ENCODE measurements at places on chromosomes 13 and 19.

DNA sequence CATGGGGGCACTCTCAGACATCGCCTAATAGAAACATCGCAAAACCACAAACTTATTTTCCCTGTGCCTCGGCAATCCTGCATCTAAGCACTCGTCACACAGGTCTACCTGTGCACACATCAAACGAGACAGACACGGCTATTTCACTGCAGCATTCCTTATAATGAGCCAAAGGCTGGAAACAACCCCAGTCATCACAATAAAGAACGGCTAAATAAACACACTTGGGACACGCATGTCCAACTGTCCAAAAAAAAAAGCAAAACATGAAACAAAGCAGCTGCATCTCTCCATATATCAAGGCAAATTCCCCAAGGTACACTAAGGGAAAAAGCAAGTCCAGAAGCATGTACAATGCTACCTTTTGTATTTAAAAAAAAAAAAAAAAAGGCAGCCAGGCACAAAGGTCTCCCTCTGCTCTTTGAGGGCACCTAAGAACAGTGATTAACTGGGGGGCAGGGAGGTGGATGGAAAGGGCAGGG, 27.2 kb upstream of the CCNP start:
- DNase-seq = no peak

- DNase-seq = no peak
Measured at GRCh38 chr13:97313551-97314260, 91.6 kb downstream of the MBNL2 start.

DNA sequence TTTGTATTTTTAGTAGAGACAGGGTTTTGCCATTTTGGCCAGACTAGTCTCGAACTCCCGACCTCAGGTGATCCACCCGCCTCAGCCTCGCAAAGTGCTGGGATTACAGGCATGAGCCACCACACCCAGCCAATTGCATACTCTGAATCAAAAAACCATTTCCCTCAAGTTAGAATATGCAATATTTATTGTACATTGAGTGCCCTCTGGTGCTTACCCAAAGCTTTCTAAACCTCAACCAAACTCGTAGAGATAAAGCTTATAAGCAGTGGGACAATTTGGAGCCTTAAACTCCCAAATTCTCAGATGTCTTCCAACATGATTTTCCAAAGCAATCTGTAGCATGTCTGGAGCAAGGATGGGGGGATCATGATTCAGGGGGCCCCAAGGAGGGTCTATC, 22.4 kb downstream of the RFXAP start:
- no peak for DNase-seq

- DNase-seq = no peak
Measured at GRCh38 chr13:73290844-73291243, 232.0 kb downstream of the KLF5 start.

- DNase-seq = no peak
Measured at GRCh38 chr19:34325981-34326787, 38.8 kb upstream of the GPI start.

DNA sequence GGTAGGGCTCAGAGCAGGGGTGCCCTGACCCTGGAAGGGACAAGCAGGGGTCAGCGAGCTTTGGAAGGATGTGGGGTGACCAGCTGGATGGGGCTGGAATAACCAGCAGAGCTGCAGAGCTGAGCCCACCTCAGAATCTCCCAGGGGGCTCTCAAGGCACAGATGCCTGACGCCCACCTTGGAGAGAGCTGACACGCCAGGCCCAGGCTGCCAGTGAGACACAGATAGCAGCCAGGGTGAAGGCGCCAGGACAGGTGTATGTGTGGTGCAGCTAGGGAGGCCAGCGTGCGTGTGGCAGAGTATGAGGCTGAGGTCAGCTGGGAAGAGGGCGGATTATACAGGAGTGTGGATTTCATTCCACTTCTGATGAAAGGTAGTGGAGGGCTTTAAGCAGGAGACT, 8.9 kb downstream of the AP1M1 start:
- no peak for DNase-seq

DNA sequence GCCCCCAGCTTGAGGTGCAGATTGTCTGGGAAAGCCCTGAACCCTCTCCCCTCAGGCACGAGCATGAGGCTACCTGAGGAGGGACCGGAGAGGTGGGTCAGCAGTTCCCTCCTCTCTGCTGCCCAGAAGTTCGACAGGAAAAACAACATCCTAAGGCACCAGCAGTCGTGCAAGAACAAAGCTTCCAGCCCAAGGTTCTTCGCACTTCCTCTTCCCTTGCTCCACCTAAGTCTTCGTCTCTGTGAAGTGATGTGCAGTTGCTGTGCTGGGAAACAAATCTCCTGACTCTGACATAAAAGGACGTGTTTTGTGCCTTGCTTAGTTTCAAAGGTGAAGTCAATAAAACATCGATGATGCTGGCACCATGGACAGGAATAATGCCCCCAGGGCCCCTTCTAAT, 173.3 kb downstream of the USP12 start:
- no peak for DNase-seq

GRCh38 chr19:41646589-41647204, 19.8 kb upstream of the CEACAM4 start:
- DNase-seq = peak; percentile 1

DNA sequence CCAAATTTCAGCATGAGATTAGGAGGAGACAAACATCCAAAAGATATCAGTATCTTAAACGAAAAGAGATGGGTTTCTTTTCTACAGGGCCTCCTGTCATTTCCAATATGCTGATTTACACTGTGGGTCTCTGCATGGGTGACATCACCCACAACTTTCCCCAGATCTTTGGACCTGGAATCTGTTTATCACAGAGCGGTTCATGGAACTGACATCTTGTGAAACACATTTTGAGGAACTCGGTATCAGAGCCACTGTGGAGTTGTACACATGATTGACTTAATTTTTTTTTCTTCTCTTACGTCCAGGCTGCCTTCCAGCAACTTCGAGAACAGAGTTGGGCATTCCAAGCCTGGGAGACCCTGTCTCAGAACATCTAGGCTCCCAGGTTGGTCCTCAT, 80.2 kb upstream of the SERP2 start:
- no peak for DNase-seq

- no peak for DNase-seq
Measured at GRCh38 chr19:54427586-54427985, 12.3 kb downstream of the TTYH1 start.

GRCh38 chr19:19405971-19406877, 749 bp downstream of the GATAD2A start:
- no peak for DNase-seq
